ENCODE measurements at places on chromosomes 2 and 18.

DNA sequence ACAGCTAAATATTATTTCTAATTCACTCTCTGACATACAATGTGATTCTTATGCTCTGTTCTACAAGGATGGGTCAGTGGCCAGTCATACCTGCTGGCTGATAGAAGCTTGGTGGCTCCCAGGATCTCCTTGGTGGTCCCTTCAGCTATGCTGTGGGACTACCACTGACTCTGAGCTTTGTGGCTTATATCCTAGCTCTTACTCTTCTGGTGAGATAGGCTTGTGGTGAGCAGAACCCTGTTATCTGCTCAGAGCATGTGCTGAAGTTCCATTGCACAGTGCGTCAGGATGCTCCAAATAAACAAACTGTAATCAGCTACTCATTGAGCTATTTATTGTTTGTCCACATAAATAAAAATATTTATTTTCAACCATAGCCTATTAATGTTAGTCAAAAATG, 51.7 kb downstream of the MFSD6 start:
- DNase-seq, result no peak

- no peak for DNase-seq
Measured at GRCh38 chr18:79914614-79915160, 36.8 kb downstream of the SLC66A2 start.

DNA sequence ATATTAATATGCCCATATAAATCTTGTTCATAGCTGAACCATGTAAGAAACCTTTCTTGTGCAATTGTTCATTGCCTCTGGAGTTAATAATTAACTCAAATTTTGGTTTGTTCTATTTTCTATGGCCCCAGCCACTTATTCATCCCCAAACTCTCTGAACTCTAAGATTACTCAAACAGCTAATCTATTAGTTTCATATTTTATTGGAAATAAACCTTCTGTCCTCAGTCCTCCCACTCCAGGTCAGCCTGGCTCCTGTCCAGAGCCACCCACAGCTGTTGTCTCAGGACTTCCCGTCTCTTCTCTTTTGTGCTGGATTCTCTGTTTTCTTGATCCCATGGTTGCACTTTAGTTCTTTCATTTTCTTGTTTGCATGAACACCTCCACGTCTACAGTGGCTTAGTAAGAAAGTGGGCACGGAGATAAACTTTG, 4.4 kb upstream of the RNF103 start:
- DNase-seq, result no peak

DNA sequence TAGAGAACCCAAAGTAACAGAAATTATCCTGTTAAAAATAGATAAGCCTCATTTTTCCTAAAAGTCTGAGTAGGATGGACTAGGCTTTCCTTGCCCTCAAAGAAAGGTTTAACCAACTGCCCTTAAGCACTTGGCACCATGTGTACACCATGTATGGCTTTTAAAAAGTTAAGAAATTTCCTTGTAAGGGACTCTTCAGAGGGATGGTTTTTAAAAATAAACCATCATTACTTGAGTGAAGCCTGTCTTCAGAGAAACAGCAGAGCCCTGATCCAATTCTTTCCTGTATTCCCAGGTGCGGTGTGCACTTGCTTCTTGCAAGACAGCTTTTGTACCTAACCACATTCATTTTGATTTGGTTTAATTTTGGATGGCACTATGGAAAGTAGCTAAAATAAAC, 1.1 kb upstream of the NEMP2 start:
- no peak for DNase-seq

DNA sequence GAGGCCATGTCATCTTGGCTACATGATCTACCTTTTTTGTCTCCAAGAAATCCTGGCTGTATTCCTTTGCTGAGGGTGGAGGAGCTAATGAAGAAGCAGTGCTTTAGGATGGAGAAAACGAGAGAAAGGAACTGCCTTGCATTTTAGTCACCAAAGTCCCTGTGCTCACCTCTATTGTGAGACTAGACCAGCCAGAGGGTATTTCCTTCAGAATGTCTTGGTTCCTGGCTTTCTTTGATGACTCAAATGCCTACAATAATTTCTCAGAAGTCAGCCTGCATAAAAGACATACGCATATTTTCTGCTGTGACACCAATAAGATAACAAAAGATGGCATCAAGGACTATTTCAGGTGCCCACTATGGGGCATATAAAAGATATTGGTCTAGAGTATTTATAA, 10.8 kb downstream of the SF3B6 start:
- DNase-seq, result no peak

- DNase-seq, result no peak
Measured at GRCh38 chr2:216942016-216942415, 82.2 kb upstream of the TNP1 start.

DNA sequence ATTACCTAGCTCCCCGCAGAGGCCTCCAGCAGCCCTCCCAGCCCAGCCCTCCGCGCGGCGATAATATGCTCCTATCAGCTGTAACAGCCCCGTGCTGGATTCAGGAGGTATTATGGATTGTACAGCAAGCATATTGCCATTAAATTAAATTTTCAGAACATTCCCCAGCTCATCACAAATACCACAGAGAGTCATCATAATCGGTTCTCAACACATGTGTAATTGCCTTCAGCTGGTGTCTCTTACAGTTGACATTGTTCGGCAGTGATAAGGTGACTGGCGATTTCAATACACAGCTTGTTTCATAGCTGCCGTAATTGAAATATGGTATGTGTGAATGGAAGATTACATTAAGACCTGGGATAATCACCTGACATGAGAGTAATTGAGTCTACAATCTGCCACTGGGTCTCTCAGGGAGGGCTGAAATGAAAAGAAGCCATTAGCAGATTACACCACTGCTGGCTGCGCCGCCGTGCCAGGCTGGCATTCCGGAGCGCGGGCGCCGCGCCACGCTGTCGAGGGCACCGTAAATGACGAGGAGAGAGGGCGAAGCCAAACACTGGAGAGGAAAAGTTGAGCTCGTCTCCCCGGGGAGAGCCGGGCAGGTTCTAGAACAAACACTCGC, 549.4 kb upstream of the SALL3 start:
- DNase-seq, result no peak

DNA sequence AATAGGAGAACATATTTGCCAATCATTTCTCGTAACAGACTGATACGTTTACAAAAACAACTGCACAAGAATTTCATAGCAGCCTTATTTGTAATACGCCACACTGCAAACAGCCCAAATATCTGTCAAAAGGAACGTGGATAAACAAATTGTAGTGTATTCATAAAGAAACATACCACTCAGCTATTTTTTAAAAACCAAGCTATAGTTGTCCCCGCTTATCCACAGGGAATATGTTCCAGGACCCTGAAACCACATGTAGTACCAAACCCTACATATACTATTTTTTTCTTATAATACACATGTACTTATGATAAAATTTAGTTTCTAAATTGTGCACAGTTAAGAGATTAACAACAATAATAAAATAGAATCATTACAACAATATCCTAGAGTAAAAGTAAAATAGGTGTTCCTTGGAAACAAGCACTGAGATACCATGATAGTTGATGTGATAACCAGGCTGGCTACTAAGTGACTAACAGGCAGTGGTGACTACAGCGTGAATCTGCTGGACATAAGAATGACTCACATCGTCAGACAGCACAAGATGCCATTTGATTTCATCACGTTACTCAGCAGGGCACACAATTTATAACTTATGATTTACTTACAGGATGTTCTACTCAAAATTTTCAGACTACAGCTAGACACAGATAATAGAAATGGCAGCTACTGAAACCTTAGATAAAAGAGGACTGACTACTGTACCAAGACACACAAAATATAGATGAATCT, 367.4 kb downstream of the NCKAP5 start:
- no peak for DNase-seq

- no peak for DNase-seq
Measured at GRCh38 chr18:58005885-58006523, 38.0 kb upstream of the NEDD4L start.

DNA sequence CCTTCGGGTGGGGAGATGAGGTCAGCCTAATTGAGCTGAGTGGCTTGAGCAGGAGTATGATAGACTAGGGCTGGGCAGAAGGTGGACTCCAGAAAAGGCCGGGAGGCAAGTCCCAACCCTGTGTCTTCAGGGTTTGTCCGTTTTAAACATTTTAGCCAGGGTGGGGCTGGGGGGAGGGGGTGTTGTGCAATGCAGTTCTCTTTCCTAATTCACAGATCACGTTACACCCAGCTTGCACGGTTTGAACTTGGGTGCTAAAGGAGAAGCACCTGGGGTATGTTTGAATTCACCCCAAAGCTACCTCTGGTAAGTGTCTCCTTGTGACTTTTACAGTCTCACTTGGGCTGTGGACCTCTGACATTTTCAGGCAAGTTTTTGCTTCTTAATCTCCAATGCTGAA, 233.3 kb downstream of the AGAP1 start:
- no peak for DNase-seq

GRCh38 chr18:34993289-34993688, 47.9 kb upstream of the MAPRE2 start:
- no peak for DNase-seq

DNA sequence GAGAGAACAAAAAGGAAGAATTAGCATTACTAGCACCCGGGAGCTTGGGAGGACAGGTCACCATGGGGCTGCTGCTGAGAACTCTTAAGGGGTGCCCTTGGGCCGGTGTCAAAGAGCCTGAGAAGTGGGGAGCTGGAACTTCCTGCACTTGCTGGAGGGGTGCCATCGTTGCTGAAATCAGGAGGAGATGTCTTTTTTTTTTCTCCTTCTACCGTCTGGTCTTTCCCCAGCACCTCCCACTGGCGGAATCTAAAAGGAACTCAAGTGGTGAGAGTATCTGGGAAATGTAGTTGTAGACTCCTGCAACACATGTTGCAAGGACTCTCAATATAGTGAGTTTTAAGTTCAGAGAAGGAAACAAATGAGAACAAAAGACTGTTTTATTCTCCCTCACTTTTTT, 6.1 kb upstream of the AMMECR1L start:
- no peak for DNase-seq
